ENCODE measurements at places on chromosomes 1 and 21.

GRCh38 chr1:87754139-87754538, 425.5 kb downstream of the LMO4 start:
- no peak for DNase-seq

DNA sequence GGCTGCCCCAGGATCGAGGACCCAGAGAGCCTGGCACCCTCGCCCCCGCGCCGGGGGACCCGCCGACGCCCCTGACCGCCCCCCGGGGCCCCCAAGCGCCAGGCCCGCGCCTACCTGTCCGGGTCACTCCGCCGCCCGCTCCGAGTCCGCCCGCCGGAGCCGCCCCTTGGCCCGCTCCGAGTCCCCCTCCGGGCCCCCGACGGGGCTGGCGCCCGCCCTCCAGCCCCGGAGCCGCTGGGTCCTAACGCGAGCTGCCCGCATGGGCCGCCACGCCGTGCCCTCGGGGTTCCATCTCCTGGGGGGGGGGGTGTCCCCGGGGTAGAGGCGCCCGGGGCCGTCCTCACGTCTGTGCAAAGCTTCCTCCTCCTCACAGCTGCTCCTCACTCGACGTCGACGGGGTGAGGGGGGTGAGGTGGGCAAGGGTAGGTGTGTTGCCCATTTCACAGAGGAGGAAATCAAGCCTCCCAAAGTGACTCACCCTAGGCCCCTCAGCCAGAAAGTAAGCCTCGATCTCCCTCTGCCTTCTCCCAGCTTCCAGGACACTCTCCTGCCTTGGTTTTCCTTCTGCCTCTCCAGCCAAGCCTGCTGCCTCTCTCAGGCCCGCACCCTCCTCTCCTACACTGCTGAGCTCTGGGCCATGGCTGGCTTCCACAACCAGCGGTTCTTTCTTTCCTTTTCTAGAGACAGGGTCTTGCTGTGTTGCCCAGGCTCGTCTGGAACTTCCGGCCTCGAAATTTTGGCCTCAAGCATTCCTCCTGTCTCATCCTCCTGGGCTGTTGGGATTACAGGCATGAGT, at the start of gene MFAP2:
Gene MFAP2, minus strand, starts transcription at position 148 of the 796 bp plus-strand sequence. CDS start 2,347 bp downstream, outside the sequence.
- DNase-seq: no peak

DNA sequence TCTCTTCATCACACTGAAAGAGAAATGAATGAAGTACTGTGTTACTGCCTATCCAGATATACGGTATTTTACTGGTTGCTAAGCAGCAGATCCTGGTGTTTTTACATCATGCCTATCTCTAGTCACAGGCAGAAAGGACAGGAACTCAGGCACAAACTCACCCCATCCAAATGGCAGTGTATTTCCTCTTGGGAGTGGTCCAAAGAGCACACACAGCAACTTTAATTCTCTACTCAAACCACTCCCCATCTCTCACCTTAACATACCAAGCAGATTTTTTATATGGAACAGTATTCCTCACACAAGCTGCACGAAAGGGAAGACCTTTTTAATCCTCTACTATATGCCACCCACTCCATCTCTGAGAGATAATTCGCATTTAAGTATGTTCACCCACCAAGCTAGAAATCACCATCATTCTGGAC, 27.3 kb downstream of the EIF4G3 start:
- DNase-seq: no peak

DNA sequence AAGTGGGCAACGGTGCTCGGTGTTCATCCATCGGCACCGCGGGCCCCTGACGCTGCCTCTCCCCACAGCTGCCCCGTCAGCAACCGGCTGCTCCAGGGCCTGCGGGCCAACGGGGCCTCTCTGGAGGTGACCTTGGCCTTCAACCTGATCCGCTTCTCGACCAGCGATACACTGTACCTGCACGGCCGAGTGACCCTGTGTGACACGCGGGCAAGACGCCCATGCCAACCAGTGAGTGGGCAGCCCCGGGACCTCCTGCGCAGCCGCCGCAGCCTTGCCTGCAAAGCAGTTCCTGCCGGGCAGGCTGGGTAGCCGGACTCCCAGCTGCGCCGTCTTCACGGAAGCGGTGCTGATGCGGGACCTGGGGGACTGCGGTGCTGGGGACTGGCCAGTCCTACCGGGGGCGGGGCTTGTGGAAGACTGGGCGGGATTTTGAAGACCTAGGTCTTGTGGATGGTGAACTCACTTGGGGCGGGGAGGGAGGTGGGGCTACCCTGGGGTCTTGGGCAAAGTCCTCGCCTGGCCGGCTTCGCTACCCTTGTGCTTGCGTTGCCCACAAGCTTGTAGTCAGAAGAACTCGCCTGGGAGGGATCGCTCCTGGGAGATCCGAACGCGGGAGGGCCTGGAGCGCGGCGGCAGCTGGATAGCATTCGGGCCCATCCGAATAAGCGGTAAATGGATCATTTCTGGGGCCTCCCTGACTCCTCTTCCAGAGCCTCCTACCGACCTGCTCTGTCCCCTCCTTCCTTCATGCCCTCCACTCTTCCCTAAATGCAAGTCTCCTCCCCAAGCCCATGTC, 8.8 kb upstream of the CEP85 start:
- DNase-seq: peak; percentile 37

DNA sequence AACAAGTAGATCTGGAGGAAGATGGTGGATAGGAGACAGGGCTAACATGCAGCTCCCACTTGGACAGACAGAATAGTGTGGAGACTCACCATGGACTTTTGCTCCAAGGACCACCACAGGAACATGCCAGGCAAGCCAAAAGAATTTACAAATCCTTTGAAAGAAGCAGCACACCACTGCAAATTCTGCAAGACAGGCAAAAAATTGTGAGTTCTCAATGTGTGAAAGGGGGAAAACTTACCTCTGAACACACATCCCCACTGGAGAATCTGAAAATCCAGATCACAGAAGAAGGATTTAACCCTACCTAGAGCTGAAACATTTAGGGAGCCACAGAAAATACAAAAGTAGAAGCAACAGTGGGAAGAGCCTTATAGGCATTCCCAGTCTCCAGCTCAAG, 23.0 kb downstream of the ARV1 start:
- no peak for DNase-seq

DNA sequence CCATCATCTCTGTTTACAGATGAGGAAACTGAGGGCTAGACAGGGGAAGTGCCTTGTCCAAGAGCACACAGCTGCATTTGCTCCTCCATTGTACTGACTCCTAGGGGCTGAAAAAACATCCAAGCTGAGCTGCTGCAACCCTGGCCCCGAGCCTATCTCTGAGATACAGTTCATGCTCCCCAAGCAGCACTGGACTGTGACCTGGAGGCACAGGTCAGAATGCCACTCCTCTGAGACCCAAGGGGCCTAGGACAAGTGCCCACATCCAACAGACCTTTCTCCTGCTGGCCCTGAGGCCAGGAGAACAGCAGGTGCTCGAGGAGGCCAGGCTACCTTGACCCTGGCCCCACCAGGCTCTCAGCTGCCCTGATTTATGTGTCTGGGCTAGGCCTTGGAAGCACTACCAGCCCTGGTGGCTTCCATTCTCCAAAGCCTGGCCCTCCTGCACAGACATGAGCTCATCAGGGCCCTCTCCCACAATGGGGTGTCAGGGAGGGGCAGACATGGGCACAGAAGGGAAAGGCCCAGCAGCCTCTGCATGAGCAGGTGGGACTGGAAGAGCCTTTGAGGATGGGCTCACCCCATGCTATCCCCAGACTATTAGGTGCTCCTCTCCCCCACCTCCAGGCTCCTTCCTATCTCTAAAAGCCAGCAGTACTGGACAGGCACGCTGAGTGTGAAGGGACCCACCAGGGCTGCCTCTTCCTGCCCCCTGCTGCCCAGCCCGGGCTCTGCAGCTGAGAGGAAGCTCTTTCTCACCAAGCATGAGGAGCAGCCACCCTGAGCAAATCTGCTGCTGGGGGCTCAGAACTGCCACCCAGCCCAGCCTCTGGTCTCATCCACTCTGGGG, 18.8 kb downstream of the ADGRB2 start:
- DNase-seq: peak; percentile 61

DNA sequence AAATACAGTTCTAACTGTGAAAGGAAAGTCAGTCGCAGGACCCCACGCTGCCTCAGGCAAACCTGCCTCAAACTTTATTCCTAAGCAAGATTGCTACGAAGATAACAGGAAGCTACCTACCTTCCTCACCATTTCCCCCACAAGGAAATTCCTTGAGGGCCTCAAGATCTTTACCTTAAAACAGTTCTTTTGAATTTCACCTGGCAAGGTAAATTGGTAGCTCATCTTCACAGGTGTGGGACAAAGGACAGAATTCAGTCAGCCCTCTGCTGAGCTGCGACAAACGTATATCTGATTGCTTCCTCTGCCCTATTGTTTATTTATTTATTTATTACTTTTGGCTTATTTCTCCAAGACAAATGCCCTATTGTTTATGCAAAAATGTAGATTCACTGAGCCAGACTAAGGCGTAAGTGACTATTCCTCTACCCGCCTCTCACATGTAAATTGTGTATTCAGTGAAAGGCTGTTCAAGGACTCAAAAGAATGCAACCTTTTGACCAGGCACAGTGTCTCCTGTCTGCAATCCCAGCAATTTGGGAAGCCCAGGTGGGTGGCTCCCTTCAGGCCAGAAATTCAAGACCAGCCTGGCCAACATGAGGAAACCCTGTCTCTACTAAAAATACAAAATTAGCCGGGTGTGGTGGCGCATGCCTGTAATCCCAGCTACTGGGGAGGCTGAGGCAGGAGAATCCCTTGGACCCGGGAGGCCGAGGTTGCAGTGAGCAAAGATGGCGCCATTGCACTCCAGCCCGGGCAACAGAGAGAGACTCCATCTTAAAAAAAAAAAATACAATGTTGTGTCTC, 17.3 kb upstream of the PKNOX1 start:
- DNase-seq: peak; percentile 79

GRCh38 chr1:16391411-16391810, 24.4 kb downstream of the SZRD1 start:
- DNase-seq: no peak

DNA sequence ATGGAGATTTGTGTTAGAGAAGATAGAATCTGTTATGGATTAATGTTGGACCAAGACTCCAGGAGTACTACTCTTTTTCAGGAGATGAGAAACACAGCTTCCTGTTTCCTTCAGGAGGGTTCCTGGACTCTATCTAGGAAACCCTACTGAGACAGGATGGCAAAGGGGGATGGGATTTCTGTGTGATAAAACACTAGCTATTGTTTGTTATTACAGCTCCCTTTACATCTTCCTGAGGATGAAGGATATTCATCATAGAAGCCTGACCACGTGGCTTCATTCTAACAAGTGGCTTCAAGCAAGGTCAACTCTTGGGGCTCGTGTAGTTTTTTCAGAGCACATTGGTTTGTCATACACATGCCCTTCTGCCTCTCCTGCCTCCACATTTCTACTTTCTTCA, 33.3 kb downstream of the RGL1 start:
- DNase-seq: no peak

- no peak for DNase-seq
Measured at GRCh38 chr1:31912839-31913239, 25.3 kb downstream of the PTP4A2 start.

- DNase-seq: no peak
Measured at GRCh38 chr21:45313682-45314081, 26.0 kb upstream of the POFUT2 start.

DNA sequence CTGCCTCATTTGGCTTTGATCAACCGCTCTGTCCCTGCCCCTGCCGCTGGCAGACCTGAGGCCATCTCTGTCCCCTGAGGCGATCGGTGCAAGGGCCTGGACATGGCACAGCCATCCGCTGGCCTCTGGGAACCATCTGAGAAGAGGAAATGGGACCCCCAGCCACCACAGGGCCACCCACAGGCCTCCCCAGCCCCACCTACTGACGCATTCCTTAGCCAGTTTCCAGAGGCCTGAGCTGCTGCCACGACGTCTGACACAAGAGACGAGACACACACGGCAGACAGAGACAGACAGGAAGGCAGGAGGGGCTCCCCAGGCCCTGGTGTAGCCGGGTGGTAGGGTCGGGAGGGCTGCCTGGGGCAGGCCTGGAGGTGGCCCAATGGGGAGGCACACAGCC, 37.3 kb upstream of the EDN2 start:
- no peak for DNase-seq

- DNase-seq: no peak
Measured at GRCh38 chr1:5943343-5944124, 48.7 kb downstream of the NPHP4 start.

- DNase-seq: no peak
Measured at GRCh38 chr21:44828362-44829056, 10.6 kb upstream of the SUMO3 start.

DNA sequence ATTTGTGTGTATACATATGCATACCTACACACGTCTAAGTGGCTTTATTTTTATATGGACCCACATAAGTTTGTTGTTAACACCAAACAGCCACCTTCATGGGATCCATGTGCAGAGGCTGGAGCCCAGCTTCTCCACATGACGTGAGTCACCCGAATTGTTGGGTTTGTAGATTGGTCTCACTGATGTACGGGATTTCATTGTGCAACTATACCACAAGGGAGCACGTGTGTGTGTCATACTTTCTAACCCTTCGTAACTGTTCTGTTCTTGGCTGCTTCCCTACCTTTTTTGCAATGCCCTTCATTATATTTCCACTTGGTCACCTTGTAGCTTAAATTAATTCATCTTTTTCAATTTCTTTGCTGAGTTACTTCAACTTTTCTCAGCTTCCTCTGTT, 21.0 kb downstream of the SPRTN start:
- no peak for DNase-seq

DNA sequence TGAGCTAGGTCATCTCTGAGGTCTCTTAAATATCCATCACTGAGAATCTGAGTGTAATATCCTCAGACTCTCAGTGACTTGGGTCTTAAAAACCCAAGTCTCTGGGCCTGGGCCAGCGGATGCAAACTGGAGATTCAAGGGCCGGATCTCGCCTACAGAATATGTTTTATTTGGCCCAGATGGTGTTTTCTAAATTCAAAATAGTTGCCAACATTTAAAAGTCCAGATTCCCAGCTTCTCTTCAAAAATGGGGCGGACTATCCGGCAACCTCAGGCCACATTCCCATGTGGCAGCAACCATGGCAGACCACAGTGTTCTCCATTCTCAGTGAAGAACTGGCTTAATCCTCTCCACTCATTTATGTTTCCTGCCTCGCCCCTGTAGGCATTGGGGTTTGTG, 12.7 kb upstream of the HEYL start:
- no peak for DNase-seq

DNA sequence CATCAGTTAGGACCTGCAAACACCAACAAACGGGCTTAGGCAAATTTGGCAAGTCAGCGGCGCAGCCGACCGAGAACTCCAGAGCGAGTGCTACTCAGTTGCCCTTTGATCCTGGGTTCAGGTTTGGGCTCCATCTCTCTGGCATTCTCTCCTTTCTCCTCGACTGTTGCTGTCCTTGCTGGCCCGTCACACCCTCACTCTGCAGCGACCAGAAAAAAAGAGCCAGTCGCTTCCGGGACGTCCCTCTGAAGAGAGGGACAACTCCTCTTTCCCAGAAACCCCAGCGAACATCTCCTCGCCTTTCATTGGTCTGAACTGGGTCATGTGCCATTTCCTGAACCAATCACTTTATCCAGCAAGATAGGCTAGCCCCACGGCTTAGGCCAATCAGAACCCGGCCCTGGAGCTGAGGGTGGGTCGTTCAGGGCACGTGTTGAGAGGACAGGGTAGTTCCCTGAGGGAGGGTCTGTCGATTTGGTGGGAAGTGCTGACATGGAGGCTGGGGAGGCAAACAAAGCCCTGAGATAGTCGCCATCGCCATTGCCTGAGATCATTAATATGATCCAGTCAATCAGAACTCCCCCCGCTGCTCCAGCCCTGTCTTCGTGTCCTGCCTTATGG, 113.7 kb downstream of the PTPRU start:
- DNase-seq: no peak

- DNase-seq: no peak
Measured at GRCh38 chr1:178518894-178519293, 6.0 kb downstream of the TEX35 start.

- no peak for DNase-seq
Measured at GRCh38 chr1:48851638-48852037, 74.9 kb upstream of the BEND5 start.

GRCh38 chr1:198268784-198269645, 112.2 kb downstream of the NEK7 start:
- DNase-seq: no peak
